ENCODE measurements at places on chromosomes 12 and 14.

DNA sequence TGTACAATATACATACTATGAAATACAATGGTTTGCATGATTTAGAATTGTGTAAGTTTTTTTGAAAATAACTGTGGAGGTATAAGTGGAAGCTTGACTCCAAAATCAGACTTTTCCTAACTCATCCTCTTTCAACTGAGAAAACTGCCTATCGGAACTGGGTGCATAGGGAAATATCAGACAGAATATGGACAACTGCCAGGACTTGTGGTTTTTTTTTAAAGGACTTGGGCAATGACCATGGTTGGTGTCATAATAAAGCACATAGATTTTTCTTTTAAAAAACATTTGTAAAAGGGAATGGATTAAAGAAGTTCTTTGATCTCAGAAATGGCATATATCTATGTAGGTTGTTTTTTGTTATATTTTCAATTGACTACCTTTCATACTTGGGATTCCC lies 53.3 kb upstream of the LRRK2 start:
- no peak for DNase-seq

DNA sequence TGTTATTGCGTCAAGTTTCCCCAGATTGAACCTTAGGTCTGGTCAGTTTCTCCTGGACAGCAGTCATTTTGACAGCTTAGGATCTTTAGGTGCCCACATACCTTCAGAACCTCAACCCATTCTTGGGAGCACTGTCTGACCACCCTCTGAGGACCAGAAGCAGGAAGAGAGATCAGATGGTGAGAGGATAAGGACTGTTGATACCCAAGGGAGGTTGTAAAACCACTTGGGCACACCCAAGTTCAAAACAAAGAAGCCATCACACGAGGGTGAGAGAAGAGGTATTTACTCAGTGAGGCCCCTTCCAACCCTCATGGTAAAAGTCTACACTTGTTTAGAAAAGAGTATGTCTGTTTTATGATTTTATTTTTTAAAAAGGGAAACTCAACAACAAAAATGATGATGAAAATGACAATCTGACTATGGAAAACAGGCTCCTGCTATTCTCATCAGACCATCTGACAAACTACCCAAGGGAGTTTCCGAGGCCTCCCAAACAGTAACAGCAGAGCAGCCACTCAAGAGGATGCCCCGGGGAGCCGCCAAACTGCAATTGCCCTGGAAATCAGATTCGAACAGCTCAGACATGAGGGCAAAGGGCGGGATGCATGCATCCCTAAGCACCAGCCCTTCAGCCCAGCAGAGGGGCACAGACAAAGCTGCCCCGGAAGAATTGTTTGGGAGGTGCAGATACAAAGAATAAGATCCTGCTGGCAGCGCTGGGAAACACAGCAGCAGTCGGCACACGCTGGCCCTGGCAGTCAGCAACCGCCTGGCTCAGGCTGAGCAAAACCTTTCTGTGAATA lies 162.6 kb upstream of the PLEKHG7 start:
- no peak for DNase-seq

GRCh38 chr12:16573398-16574077 lies 32.4 kb downstream of the LMO3 start:
- DNase-seq = no peak

- peak; percentile 57 for DNase-seq
Observed at GRCh38 chr12:108803428-108804105, 53.8 kb downstream of the SSH1 start.

DNA sequence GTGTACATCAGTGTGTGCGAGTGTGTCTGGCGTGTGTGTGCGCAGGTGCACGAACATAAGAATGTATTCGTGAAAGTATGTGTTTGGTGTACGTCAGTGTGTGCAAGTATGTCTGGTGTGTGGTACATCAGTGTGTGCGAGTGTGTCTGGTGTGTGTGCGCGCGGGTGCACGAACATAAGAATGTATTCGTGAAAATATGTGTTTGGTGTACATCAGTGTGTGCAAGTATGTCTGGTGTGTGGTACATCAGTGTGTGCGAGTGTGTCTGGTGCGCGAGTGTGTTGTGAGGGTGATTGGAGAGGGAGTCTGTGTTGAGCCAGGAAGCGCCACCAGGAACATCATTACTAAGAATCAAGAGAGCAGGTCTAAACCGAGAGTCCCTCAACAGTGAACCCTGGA lies 143.8 kb downstream of the BCL11B start:
- no peak for DNase-seq

DNA sequence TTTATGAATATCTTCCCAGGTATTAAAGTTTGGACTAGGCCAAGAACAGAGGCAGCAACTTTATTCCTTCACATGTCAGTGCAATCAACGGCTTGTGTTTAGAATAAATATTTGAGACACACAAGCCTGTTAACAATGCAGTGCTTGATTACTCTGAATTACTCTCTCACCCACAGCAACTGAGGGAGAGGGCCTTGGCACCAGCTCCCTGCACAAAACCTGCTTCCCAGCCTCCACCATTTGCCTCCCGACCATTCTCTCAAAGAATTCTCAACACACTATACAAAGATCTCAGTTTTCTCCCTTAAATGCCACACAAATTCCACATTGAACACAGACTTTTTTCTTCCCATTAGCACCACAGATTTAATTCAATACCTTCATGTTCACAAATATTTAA lies 77.0 kb downstream of the STON2 start:
- DNase-seq = no peak

DNA sequence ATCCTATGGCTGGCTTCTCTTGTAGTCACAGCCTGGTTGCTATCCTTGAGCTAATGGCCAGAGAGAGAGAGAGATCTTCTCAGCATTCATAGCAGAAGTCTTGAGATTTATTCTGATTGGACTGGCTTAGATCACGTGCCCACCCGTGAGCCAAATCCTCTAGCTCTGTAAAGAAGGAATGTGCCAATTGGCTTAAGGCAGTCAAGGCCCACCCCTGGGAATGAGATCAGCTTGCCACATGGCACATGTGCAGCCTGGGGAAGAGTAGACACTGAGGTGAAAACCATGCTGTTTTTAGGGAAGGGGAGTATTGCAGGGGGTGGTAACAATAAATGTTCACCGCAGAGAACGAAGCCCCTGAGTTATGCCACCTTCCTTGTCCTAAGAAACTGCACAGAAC lies 36.3 kb downstream of the PLEKHG7 start:
- no peak for DNase-seq

- no peak for DNase-seq
Observed at GRCh38 chr14:102539544-102540314, 30.2 kb upstream of the ANKRD9 start.

- no peak for DNase-seq
Observed at GRCh38 chr12:39412210-39412609, 30.7 kb downstream of the KIF21A start.

DNA sequence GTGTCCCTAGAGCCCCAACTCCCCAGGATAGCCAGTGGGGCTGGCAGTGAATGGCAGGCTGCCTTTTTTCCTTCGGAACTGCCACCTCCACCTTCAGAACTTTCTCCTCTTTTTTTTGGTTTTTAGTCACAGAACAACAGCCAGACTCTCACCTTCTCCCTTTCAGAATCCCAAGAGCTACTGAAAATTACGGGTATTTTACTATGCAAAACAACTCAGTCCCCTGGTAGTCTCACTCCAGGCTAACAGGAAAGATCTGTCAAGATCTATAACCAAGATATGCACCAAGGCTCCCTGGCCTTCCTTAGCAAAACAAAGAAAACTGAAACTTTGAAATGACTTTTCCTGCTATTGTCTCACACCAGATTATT lies 12.5 kb downstream of the PLEKHG6 start:
- no peak for DNase-seq

DNA sequence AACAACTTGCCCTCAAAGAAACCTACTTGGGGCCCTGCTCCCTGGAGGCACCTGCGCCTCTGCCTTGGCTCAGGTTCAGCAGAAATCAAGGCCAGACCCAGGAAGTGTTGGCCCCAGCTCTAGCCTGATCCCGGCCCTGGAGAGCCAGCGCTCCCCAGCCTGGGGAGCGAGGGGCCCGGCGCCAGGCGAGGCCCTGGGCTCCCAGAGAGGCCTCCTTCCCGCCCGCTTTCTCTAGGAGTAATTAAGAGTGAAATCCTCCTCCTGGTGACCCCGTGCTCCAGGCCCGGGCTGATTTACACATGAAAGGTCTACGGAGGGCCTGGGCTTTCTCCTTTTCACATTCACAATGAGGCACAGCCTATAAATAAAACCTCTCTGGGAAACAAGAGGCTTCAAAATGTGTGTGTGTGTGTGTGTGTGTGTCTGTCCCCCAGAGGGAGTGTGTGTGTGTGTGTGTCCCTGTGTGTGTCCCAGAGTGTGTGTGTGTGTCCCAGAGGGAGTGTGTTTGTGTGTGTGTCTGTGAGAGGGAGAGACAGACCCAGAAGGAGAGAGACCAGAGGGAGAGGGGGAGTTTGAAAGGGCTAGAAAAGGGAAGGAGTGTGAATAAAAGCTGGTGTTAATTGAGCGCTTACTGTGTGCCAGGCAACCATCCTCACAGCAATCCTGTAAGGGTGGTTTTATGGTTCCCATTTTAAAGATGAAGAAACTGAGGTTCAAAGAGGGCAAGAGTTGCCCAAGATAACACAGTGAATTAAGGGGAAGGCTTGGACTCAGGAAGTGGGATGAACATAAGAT lies 23.8 kb upstream of the COX6A1 start:
- DNase-seq = no peak

DNA sequence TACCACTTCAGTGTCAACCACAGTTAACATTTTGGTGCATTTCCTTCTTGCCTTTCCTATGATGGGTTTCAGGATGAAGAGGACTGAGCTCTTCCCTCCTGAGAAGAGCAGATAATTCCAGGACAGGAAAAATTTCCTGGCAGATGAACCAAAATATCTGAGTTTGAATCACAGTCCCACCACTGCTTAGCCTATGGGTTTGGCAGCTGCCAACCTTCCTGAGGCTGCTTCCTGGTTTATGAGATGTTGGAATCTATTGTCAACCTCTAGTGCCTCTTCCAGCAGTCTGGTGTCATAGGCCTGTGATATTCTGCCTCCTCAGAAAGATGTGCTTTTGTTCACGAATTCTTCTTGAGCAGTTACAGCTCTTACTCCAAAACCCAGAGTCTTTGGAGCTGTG lies 197.4 kb upstream of the FRMD6 start:
- DNase-seq = no peak

GRCh38 chr12:2813214-2814185 lies 1.0 kb downstream of the ITFG2 start:
- DNase-seq = no peak

DNA sequence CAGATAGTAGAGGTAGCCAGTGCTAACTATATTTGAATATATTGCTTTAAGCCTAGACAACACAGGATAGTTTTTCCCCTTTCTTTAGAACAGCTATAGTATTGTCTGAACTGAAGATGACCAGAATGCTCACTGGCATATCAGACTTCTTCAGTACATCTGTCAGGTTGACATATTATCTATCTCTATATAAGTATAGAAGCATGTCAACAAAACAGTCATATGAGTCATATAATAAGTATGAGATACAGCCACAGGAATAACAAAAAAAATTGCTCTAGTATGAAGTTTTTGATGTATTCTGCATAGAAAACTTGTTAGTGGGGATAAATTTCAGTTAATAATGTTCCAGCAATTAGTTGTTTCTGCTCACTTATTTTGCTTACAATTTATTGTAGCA lies 767.7 kb downstream of the LRFN5 start:
- no peak for DNase-seq

DNA sequence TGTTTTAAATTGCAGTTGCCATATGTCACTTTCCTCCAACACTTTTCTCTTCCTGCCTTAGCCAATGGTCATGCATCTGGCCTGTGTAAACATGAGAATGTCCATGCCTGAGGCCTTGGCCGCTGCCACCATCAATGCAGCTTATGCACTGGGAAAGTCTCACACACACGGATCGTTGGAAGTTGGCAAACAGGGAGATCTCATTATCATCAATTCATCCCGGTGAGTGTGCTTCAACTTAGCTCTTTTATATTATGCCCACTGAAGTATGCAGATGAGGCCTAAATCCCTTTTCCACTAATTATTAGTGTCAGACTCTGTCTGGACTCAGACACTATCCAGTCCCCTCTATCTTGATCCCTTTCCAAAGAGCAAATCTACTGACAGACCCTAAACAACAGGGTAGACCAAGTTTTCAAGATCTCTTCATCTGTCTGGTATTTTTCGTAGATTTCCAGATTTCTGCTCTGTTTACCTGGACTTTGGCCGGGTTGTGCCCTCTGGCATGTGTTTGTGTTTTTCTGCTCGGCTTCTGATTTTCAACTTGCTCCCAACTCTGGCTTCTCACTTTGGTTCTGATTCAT lies 23.2 kb downstream of the AMDHD1 start:
- no peak for DNase-seq

DNA sequence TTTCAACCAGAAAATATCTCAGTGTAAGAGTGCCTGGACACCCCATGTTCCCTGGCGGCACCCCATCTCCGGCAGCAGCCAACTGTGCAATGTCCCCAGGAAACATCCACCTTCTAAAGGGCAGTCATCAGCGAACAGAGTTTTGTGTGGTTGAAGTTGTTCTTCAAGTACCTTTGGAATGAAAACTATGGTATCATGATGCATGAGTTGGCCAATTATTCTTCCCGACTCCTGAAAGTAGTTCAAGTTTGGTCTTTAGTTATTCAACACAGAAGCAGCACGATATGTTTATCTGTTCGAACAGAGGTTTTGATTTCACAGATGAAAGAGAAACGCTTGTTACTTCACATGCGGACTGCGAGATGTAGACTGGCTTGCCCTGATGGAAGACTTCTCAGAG lies 21.1 kb upstream of the TTC7B start:
- DNase-seq = no peak

GRCh38 chr12:94586589-94587259 lies 63.6 kb downstream of the TMCC3 start:
- no peak for DNase-seq

DNA sequence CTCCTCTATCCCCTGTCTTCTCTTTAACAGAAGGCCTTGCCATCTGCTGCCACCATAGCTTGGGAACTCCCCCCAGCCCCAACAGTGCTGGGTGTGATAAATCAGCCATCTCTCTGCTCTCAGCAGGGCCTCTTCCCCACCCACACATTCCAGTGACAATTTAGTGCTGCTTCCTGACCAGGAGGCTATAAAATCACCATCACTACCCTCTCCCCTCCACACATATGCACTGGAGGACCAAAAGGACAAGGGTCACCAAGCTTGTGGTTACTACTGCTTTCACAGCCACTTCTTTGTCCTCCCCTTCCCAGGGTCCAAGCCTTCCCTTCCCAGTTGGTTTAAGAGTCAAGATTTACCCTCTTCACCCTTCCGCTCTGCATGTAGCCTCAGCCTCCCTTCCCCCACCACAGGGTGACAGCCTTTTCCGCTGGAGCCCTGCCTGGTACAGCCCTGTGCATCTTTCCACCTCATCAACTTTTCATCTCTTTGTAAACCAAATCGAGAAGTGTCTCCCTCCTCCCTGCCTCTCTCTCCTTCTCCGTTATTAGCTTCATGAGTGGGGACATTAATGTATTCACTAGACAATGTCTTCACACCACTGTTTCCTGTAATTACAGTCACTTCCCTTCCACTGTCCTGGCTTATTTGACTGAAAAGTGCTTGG lies 9.4 kb downstream of the PSMB5 start:
- no peak for DNase-seq

DNA sequence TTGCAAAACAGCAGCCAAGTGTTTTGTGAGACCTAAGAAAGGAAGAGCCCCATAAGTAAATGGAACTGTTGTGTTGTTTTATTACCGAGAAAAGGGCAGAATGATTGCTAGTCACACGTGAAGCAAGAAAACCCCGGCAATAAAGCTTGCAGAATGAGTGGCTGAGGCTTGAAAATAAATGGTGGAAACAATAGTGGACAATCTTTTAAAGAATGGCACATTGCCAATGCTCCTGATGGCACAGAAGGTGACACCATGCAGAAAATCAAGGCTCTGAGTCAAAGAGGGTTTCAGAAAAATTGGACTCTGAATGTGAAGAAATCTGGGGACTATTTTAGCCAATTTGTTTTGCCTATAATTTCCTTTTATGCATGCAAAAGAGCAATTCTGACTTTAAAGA lies 4.0 kb upstream of the AQP2 start:
- DNase-seq = no peak

All from GM12878 (cell line).